ENCODE measurements at places on chromosomes 5 and 9.

DNA sequence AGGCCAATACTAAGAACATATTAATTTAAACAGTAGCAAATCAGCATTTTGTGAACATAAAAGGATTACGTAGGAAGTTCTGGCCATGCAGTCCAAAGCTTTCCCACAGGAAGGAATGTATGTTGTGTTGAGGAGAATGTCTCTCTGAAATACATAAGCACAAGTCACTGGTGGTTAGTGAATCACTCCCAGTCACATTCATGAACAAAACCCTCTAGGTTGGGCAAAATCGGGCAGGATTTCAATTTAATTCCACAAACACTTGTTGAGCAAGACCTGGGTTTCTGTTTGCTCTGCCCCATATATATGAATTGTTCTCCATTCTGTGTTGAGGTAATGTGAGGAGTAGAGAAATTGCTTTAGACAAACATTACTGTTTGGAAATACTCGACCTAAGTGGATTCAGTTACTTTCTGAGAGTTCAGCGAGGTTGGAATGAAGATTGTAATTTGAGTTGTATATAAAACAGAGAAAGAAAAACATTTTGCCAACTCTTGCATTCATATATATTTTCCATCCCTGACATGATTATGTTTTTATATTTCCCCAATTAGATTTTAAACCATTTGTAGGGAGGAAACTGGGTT lies 127.6 kb upstream of the RPS23 start:
- DNase-seq = peak; percentile 100

- DNase-seq = no peak
Observed at GRCh38 chr5:61281686-61282085, 50.4 kb upstream of the ZSWIM6 start.

- DNase-seq = no peak
Observed at GRCh38 chr5:2399096-2399495, 352.4 kb downstream of the IRX2 start.

DNA sequence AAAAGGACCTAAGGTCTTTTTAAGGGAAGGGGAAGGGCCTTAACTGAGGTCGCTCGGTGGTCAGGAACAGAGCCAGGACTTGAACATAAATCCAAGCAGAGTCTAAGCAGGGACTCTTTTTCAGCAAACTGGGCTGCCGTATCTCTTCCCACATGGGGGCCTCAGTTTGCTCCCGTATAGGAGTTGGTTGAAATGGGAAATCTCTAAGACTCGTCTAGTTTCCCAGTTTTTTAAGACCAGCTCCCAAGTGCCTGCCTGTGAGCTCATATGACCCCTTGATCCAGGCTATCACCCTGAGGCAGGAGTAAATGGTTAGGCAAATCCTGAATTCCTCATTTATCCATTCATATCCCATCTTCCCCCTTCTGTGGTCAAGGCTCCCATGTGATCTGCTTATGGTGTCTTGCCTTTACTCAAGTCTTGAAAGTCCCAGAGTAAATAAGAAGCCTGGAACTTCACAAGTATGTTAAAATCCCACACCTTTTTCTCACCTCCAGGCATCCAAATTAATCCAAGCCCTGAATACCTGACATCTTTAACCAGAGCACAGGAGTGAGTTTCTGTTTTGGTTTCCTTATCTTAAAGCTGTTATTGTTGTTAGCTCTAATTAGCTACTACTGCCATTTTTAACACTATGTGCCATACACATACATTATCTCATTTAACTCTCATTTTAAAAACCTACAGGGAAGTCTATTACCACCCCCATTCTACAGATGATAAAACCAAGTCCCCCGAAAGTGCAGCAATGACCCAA lies 3.0 kb downstream of the ARSI start:
- peak; percentile 78 for DNase-seq

DNA sequence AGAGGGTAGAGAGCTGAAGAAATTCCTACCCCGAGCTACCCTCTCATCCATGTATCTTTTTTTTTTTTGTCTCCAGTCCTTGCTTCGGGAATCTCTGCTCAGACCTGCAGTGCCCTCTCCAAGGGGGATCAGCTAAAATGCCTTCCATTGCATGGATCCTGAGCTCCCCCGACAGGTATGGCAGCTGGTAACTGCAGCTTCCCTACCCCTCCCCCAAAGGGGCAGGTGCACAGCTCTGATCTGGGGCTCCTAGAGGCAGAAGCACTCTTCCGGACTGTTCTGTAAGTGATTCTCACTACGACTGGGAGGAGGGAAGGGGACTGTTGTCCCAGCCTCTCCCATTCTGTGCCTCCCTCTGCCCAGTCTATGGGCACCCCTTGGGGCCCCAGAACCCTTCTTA lies 169.6 kb downstream of the MELK start:
- no peak for DNase-seq

DNA sequence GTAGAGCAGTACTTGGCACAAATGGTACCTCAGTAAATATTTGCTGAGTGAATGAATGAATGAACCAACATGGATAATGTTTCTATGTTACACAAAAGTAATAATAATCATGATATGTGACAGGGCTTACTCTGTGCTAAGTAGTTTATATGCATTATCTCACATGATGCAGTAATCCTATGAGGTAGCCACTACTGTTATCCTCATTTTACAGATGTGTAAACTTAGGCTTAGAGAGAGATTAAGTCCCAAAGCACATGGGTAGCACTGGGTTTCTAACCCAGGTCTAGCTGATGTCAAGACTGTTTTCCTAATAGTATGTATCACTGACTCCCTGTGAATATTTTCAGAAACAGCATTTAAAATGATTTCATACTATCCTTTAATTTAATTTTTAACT lies 44.1 kb upstream of the VDAC1 start:
- DNase-seq = no peak

GRCh38 chr5:87829217-87829551 lies 416.5 kb upstream of the CCNH start:
- DNase-seq = peak; percentile 85

- no peak for DNase-seq
Observed at GRCh38 chr9:8616414-8616813, 816.8 kb upstream of the DMAC1 start.

GRCh38 chr5:54663866-54664265 lies 146.3 kb downstream of the SNX18 start:
- peak; percentile 91 for DNase-seq

GRCh38 chr5:79236970-79237739 lies 1.2 kb downstream of the JMY start:
- DNase-seq = peak; percentile 56

GRCh38 chr5:28808967-28809810 lies 1770.8 kb upstream of the CDH9 start:
- DNase-seq = no peak

DNA sequence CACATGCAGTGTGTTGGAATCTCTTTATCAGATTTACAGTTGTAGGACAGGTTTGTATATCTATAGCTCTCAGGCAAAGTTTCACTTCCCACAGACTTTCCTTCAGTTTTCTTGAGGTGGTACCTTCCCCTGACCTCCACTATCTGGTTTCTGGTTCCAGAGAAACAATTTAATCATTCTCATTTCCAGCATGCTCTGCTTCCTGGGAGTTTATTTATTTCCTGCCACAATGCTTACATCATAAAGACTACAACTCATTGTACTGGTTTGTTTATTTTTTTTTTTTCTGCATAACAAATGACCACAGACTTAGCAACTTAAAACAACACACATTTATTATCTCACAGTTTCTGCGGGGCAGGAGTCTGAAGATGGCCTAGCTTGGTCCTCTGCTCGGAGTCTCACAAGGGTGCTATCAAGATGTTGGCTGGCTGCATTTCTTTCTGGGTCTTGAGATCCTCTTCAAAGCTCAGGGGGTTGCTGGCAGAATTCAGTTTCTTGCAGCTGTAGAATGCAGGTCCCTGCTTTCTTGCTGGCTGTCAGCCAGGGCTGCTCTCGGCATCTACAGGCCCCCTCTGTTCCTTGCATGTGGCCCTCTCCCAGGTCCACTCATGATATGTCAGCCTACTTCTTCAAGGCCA lies 247.7 kb downstream of the ENC1 start:
- DNase-seq = peak; percentile 25

Measured in fibroblast of mammary gland (primary cell).